ENCODE measurements at places on chromosomes 5 and 9.

GRCh38 chr9:126639318-126640000 lies 25.7 kb downstream of the LMX1B start:
- no peak for DNase-seq

DNA sequence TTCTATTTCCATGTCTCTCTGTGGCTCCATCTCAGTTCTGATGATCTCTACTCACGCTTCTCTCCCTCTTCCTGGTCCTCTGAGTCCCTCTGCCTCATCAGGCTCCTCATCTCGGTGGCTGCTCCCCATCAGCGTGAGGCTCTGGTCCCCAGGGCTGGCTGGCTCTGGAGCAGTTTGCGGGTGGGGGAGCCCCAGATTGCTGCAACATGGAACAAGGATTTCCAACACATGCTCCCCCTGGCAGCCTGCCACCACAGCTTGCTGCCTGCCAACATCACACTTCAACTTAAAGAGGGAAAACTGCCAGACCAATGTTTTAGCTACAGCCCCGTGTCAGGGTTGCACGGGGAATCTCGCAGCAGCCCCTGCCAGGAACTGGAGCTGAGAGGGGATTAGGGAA lies 77.2 kb upstream of the NEK6 start:
- DNase-seq, result peak; percentile 17

DNA sequence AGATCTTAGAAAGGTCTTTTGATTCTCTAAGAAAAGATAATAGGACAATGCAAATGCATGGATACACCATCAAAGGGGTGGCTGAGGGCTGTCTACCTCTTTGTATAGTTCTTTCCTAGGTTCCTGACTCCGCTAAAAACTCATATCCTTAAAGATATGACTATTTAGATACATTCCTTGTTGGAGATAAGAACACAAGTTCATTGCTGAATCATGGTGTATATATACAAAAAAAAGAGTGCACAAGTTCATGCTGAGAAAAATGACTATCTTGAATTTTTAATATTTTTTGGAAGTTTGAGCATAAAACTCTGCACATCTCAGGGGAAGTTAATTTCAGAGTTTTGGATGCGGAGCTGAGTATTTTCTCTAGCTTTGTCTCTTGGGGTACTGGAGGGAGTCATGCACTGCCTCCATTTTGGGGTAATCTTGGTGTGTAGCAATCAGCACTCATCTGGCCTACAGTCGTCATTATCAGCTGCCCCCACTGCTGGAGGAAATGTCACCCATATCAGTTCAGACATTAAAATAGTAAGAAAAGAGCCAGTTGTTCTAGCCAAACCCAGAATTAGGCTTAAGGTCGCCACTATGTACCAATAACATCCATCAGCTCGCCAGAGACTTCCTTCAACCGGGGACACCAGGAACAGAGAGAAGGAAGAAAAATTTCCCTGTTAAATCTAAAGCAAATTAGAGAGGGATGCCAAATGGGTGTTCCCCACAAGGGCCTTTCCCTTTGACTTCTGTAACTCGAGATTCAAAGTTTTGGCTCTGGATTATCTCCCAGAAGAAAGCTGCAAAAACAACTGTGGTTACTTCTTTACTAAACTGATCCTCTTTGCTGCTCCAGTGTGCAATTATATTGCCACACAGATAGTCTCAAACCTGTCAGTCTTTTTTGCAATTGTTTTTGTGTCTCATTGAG lies 49.0 kb downstream of the PTTG1 start:
- DNase-seq, result no peak

GRCh38 chr5:133114166-133114932 lies 62.5 kb downstream of the HSPA4 start:
- DNase-seq, result no peak

DNA sequence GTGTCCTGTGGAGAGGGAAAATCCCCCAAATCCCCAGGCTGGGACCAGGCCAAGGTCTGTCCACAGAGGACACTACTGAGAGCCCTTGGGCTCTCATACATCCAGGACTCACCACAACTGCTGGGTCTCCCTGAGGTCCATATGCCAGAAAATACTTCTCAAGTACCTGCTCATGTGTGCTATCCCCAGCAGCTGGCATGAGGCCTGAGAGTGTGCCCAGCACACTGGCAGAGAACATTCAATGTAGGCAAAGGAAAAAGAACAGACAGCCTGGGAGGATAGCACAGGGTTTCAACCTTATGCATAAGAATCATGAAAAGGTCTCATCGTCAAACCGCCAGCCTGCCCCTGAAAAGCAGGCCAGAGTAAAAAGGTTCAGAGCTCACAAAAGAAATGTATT lies 154.1 kb upstream of the TAS2R1 start:
- DNase-seq, result no peak

DNA sequence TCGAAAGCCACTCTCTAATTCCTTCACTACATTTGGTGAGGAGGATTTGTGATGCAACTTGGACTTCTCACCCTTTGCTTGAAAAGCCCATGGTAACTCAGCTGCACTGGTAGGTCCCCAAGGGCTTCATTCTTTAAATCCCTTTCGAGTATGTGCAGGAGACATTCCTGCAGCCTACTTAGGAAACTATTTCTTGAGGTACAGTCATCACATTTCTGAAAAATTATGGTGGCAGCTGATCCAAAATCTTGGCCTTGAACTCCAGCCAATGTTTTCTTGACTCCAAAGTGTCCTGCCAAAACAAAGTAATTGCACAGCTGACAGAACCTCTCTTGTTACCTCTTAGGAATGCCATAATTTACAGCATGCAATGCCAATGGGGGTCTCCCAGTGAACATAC lies 99.7 kb downstream of the NPR3 start:
- no peak for DNase-seq

GRCh38 chr9:96084331-96084734 lies 208.8 kb downstream of the ERCC6L2 start:
- no peak for DNase-seq

DNA sequence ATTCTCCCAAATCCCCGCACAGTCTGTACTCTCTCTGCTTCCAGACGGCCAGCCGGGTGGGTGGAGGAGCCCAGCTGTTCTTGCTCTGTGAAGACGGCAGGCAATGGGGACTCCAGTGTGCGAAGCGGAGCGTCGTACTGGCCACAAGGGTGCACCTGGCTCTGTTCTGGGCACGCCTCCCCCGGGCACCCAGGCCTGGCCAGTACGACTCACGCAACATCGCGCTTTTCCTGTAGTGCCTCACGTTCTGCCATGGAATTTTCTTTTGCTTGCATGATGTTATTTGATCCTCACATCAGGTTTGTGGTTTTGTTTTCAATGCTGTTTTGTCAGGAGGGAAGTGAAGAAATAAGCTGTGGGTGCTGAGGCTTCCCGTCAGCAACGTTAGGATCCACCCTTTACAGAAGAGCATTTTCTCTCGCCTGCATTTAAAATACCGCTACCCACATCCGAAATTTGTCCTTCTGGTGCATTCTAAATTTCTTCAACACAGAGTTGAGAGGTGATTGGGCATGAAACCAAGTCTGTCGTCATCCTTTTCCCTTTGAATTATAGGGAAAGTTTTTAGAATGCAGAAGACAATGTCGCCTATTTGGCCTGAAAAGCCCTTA lies 311.7 kb downstream of the TRIM36 start:
- no peak for DNase-seq

- no peak for DNase-seq
These were observed 7.4 kb upstream of the UBAC1 start for GRCh38 chr9:135968601-135969000.

DNA sequence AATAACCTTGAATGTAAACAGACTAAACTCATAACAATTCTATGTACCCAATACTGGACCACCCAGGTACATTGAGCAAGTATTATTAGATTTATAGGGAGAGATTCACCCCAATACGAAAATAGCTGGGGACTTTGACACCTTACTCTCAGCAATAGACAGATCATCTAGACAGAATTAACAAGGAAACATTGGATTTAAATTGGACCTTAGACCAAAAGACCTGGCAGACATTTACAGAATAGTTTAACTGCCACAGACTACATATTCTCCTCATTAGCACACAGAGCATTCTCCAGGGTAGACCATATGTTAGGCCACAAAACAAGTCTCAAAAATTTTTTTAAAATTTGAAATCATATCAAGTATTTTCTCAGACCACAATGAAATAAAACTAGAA lies 397.4 kb downstream of the PIK3R1 start:
- DNase-seq, result no peak

- DNase-seq, result no peak
These were observed 27.4 kb upstream of the KIF4B start for GRCh38 chr5:154986151-154986550.

- no peak for DNase-seq
These were observed 28.5 kb downstream of the P4HA2 start for GRCh38 chr5:132199116-132199680.

GRCh38 chr5:14825977-14826376 lies 45.6 kb downstream of the ANKH start:
- no peak for DNase-seq

DNA sequence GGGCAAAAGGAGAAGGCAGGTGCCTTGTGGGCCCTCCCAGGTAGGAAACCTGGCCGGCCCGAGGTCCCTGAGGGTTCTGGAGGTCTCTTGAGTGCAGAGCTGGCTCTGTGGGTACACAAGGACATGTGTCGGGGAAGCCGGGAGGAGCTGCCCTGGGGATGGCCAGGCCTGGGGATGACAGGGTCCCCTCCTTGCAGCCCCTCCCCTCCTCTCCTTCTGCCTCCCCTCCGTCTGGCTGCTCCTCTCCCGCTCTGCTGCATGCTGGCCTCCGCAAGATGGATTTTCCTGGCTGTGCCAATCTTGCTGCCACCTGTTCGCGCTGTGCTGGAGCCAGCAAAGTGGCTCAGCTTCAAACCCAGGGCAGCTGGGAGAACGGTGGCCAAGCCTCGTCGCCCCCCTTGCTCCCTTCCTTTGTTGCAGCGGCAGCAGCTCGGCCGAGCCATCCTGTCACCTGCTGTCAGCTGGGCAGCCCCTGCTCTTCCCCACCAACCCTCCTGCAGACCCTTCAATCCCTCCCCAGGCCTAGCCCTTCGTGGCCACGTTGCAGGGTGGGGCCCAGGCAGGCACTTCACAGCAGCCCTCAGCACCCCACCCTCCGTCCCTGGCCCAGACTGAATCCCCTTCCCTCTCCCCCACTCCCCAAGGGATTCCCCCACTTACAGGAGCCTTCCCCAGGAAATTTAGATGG lies 17.6 kb upstream of the UNC5A start:
- no peak for DNase-seq

DNA sequence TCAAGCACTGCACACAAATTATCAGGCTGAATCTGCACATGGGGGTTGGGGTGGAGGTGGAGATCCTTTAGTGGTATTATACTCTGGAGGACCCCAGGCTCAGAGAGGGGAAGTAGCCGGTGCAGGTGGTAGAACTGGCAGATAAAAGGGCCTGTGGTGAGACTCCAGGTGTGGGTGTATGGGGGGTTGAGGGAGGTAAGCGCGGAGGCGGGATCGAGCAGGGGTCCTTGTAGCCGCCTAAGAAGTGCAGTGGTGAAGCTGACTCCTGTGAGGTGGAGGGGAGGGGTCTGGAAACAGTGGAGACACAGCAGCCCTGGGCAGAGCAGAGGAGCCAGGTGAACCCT lies 841 bp downstream of the ACSL6 start:
- no peak for DNase-seq

GRCh38 chr5:175162036-175162435 lies 281.9 kb downstream of the DRD1 start:
- no peak for DNase-seq

DNA sequence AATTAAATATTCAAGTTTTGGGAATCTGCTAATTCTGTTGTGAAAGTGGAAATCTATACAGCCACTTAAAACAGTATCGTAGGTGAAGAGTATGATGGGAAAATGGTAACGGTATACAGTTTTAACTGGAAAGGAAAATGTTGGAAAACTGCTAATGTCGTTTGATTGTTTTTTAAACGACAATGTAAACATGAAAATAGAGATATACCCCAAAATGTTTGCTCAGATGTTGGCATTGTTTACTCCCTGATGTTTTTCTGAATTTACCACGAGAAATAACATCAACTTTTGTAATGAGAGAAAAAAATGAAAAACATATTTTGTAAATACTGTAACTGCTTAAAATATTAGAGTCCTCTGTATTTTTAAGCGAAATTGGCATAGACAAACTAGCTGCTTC lies 2.7 kb downstream of the MATR3 start:
- no peak for DNase-seq

- no peak for DNase-seq
These were observed 3.7 kb upstream of the TIFAB start for GRCh38 chr5:135455876-135456237.

- DNase-seq, result no peak
These were observed 3.6 kb upstream of the PITX1 start for GRCh38 chr5:135037519-135038204.

- no peak for DNase-seq
These were observed 57.3 kb downstream of the TRIP13 start for GRCh38 chr5:949815-950560.

- no peak for DNase-seq
These were observed 161.5 kb upstream of the DMAC1 start for GRCh38 chr9:7961076-7961475.

- no peak for DNase-seq
These were observed 179.0 kb upstream of the MOCS2 start for GRCh38 chr5:53288511-53288910.

- no peak for DNase-seq
These were observed 15.1 kb downstream of the IFNA1 start for GRCh38 chr9:21455320-21455719.

DNA sequence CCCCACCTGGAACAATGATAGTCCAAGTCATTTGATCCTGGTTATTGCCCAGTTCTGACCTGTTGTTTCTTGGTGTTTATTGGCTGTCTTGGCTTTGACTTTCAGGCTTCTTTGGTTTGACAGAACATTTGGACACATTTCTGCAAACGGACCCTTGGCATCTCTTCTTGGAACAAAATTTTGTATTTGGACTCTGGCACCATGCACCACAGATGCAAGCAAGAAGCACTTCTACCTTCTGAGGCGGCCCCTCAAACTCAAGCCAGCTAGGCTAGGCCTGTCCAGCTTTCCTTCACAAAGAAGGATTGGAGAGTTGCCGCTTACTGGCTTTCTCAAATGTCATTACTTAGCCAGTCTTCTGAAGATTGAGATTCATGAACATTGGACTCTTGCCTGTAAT lies 23.1 kb upstream of the FGF10 start:
- DNase-seq, result no peak

- DNase-seq, result no peak
These were observed 3.1 kb downstream of the RANBP3L start for GRCh38 chr5:36298552-36298951.

DNA sequence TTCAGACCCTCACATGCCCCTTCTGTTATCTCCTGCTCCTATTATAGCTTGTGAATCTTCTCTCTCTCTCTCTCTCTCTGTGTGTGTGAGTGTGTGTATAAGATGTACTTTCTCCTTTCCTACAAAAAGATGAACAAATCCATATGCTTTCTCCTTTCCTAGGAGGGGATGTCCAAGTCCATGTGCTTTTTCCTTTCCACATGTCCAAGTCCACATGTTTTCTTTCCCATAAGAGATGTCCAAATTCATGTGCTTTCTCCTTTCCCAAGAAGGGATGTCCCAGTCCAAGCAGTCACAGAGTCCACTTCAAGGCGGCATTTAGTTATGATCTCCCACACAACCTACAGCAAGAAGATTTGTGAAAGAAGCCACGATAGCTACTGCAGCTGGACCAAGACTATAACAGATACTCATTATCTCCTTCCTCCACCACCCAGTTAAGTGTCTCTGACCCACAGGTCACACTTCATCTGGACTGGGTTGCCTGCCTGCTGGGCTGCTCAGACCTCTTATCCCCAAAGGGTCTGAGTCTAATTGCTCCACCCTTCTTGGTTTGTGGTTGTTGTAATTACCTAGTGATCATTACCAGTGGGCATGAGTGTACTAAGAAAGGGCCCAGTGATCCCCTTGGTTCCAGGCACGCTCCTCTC lies 18.4 kb upstream of the FOXI1 start:
- no peak for DNase-seq

GRCh38 chr5:74085186-74085585 lies 459.2 kb downstream of the ARHGEF28 start:
- DNase-seq, result no peak
